T-helper 1 cell (primary cell): ENCODE measurements at places on chromosomes 4 and X.

DNA sequence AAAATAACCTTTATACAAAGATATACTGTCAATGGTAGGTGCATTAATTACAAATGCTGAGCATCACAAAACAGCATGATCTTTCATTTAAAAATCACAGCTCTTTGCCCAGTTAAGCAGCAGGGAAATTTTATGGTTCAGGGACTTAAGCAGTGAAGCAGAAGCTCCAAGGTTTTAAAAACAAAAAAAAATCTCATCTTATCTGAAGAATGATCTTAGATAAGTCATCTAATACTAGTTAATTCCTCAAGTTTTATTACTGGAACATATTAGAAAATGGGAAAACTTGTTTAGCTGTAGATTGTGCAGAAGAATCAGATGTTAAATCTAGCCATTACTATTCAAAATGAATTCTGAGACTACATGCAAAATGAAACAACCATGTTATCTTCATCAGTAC is 289.9 kb downstream of the GASK1B start:
- no peak for DNase-seq

GRCh38 chrX:21014326-21014725 is 359.9 kb upstream of the CNKSR2 start:
- no peak for DNase-seq

GRCh38 chr4:8286719-8287342 is 17.3 kb downstream of the HTRA3 start:
- DNase-seq = no peak

DNA sequence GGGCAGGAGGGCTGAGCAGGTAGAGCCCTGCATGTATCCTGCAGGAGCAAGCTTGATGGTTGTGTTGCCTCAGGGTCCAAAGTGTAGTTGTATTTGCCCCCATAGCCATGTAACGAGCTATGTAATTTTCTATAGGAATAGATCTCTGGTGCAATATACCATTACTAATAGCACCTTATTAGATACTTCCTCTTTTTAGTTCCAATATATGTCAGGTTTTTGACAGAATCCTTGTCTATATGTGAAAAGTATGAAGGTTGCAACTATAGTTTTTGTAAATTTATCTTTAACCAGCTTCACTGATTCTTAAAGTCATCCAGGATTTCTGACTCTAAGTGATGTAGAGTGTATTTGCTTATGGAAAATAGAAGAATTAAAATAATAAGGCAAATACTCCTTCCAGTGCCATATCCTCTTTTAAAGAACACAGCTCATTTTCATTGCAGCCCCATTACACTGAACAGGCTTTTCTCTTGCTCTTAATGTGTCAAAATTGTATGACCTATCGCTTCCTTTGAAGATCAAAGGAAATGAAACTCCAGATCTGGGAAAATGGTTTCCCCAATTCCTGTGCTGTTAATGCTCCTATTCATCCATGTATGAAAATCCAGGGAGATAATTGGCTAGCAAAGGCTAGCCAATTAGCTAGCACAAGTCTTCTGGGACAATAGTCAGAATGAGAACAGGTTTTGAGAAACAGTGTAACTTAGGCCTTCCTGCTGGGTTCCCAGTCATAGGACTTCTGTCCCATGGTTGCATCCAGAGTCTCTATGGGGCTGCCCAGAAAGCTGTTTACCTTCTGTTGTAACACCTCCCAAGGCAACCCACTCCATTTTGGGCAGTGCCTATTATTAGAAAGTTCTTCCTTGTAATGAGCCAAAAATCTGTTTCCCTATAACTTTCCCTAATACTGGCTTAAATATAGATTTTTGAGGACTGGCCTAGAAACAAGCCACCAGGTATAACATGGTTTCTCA is 90.6 kb downstream of the TSPAN7 start:
- no peak for DNase-seq

DNA sequence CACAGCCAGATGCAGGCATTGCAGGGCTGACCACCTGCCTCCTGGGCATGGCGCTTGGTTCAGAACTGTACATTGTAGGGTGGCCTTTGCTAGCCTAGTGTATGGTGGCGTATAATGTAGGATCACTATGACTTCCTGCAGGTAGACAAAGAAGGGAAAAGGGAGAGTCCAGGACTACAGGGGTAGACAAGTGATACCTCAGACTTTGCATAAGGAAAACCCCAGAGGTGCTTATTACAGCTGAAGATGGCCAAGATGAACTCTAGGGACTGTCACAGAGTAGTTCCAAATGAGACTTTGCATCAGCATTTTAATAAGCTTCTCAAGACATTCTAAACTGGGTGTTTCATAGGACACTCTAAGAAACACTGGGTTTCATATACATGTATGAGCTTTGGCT is 116.4 kb upstream of the PUDP start:
- DNase-seq = no peak

DNA sequence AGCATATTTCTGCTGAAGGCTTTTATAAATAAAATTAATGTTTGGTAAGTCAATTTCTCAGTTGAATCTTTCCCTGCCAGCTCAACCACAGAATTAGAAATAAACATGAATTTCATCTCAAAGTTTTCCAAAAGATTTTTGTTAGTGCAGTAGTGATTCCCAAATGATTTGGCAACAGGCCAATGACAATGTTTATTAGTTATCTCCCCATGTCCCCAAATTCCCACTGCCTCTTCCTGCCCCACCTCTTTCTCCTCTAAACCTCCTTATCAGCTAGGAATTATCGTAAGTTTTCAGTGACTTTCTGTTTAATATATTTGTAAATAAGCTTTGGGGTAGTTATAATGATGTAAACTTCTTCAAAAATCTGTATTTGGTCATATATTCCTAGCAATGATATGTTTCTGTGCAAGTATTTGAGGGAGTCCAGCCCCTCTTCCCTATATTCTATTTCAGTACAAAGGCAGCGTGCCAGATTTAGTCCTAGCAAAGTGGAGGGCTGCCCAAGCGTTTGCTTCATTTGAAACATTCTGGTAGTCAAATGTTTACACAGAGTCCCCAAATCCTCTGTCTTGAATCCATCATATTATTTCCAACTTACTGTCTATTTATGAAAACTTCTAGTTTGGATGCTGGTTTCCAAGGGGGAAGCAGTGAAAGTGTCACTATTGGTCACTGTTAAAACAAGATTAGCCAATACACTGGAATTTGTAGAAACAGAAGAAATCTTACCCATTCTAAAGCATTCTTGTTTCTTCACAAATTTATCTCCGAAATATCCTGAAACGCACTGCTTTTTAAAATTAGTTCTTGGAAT is 33.7 kb upstream of the ANKRD50 start:
- no peak for DNase-seq

GRCh38 chr4:77220828-77221613 is 64.0 kb downstream of the CCNG2 start:
- no peak for DNase-seq

DNA sequence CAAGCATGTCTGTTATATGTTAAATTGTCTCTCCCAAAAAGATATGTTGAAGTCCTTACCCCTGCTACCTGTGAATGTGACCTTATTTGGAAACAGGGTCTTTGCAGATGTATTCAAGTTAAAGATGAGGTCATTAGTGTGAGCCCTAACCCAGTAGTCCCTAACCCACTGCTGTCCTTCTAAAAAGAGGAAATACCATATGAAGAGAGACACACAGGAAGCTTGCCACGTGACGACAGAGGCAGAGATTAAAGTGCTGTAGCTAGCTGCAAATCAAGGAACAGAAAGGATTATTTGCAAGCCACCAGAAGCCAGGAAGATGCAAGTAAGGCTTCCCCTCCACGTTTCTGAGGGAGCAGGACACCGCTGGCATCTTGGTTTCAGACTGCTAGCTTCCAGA is 150.1 kb downstream of the HNRNPD start:
- peak; percentile 19 for DNase-seq

- no peak for DNase-seq
Measured at GRCh38 chr4:176319151-176319703, 539 bp upstream of the SPCS3 start.

DNA sequence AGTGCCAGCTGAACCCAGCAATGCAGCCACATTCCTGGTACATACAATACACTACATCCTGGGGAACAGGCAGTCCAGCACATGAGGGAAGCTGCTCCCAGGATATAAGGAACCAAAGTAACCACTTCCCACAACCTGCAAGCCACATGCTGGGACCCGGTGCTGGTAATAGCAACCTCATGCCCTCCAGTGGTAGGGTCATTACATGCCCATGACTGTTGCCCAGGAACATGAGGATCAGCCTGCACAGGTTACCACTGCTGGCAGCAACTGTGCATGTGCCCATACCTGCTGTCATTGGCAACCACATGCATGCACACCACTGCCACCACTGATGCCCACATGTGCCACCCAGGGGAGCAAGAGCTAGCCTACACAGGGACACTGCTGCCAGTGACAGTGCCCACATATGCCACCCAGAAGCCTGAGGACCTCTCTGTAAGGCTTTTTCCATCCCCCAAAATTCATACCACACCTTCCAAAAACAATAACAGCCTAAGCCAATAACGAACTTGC is 1982.5 kb downstream of the ARAP2 start:
- DNase-seq = no peak

GRCh38 chr4:95231681-95232080 is 317.1 kb downstream of the UNC5C start:
- no peak for DNase-seq

- DNase-seq = no peak
Measured at GRCh38 chr4:84545093-84545492, 37.8 kb upstream of the CDS1 start.

DNA sequence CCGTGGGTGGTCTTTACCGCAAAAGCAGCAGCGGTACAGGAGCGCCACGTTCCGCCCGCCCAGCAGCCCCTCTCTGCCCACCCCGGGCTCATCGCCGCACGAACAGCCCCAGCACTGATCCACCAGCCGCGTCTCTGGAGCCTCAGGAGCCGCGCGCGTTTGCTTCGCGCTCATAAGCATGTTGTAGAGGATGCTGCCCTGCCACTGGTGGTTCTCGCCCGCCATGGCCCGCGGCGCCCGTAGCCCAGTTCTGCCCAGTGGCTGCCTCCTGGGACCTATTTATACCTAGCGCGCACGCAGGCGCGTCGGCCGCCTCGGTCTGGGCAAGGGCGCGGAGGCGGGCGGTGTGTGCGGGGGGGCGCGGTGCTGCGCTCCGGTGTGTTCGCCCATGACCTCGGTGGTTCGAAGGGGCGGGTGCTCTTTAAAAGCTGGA is at the start of gene NR0B1:
NR0B1 (minus strand) TSS at position 252 of the 433 bp plus-strand sequence; CDS start at position 225, 27 bp downstream.
- DNase-seq = no peak

DNA sequence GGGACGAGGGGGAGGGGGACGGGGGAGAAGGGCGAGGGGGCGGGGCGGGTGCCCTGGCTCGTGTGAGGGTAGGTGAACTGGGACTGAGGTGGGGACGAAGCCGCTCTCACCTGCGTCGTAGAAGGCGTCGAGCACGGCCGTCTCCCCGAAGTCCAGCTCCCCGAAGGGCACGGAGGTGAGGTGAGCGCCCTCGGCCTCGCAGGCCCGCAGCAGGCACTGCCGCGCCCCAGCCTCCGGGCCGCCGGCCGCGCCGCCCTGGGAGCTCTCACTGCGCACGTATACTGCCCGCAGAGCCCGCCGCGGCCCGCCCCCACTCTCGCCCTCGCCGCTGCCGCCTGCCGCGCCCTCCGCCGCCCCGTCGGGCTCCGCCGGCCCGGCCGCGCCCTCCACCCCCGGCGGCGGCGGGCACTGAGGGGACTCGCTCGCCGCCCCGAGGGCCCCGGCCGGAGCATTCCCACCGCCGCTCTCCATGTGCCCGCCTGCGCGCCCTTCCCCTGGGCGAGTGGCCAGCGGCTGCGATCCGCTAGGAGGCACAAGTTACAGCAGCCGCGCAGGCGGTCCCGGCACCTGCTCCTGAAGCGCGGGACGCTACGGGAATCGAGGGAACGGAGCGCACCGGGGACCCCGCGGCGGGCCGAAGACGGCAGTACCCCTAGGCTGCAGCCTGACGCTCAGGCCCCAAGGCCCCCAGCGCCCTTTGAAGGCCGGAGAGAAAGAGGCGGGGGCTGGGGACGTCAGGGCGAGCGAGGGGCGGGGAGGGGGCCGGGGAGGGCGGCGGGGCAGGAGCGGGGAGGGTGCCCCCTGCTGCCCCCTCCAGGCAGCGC is at the start of gene MAP3K15:
MAP3K15 (minus strand) TSS at position 718 of the 824 bp plus-strand sequence; CDS start at position 471, 247 bp downstream.
- peak; percentile 1 for DNase-seq

DNA sequence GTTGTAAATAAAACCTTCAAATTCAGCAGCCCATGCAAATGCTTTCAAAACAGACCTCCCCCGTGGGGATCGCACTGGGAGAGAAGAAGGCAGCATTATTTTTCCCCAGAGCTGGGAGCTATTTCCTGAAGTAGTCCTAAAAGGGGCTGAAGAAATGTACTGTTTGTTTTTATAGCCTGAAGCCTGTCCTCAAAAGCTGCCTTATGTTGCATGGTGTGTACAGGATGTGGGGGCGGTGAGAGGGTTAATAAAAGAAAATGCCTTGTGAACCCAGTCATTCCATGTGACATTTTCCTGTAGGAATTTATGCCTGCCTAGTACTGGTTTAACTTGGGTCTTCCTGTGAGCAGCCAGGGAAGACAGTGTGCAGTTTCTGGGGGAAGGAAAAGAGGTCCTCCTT is 144.1 kb downstream of the SOWAHB start:
- DNase-seq = no peak

- DNase-seq = no peak
Measured at GRCh38 chr4:51942108-51942832, 77.9 kb downstream of the LRRC66 start.

DNA sequence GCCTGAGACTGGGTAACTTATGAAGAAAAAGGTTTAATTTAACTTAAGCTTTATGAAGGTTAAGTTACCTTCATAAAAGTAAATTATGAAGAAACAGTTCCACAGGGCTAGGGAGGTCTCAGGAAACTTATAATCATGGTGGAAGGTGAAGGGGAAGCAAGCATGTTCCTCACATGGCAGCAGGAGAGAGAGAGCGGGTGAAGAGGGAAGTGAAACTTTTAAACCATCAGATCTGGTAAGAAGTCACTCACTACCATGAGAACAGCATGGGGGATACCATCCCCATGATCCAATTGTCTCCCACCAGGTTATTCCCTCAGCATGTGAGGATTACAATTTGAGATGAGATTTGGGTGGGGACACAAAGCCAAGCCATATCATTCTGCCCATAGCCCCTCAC is 944.7 kb upstream of the NDST4 start:
- no peak for DNase-seq
